ENCODE measurements at places on chromosomes 7 and 10.

GRCh38 chr10:85851325-85851724 is 515.3 kb downstream of the GRID1 start:
- no peak for DNase-seq

- no peak for DNase-seq
Observed at GRCh38 chr7:106225856-106226255, 58.9 kb downstream of the NAMPT start.

GRCh38 chr7:2956526-2957368 is 86.9 kb downstream of the CARD11 start:
- no peak for DNase-seq

GRCh38 chr10:4361581-4361980 is 464.4 kb upstream of the AKR1E2 start:
- DNase-seq: no peak

GRCh38 chr7:36390199-36391090 is 783 bp downstream of the ANLN start:
- DNase-seq: peak; percentile 72

GRCh38 chr10:87761892-87762291 is 56.1 kb downstream of the ATAD1 start:
- DNase-seq: no peak

- no peak for DNase-seq
Observed at GRCh38 chr10:78253063-78253853, 219.6 kb downstream of the RPS24 start.

DNA sequence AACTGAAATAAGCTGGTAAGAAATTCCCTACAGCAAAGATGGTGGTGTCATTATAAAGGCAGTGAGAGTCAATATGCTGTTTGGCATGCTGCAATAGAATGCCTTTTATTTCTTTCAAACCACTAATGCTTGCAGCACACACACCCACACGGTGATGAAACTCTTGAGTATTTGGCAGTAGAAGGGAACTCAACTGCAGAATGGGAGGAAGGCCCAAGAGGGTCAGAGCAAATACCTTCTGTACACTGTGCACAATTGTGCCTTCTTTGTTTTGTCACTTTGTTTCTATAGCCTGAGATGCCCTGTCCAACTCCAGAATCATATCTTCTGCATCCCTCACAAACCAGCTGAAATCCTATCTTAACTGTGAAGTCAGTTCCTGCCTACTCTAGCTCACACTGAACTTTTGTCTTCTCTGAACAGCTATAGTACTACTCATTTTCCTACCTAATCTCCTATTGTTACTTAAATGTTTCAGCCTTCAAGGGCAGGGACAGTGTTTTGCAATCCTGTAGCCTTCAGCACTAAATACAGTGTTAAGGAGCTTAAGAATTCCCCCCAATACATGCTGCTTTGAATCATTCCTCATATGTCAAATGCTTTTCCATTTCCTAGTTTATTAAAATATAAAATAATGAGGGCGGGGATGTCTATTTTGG is 22.2 kb downstream of the MMS19 start:
- no peak for DNase-seq

DNA sequence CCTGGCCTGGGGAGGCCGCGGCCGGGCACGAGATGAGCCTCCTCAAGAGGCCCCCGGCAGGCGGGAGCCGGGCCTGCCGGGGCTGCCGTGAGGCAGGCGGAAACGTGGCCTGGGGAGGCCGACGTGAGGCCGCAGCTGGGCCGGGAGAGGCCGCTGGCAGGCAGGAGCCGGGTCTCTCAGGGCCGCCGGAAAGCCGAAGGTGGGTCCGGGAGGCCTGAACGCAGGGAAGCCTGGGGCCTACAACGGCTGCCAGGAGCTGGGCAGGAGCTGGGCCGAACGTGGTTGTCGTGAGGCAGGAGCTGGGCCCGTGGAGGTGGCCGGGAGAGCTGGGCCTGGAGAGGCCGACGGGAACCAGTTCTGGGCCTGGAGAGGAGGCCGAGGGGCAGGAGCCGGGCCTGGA is 171.9 kb downstream of the TPST1 start:
- DNase-seq: no peak

DNA sequence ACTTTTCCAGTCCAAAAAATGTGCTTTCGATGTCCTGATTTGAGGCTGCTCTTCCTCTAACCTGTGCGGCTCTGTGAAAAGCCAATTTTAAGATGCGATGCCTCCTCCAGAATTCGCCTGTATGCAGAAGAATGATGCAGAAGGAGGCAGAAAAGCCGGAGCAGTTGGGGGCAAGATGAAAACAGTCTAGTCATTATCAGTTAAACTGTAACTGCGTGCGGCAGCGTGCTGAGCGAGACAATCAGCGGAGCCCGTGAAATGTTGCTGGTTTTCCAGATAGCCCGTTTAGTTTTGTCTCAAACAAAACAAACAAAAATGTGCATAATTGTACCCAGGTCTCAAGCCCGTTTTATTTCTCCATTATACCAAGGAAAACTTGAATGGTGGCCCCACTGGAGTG is 137.0 kb upstream of the FGFR2 start:
- no peak for DNase-seq

GRCh38 chr7:115106316-115106715 is 184.4 kb downstream of the MDFIC start:
- DNase-seq: no peak

DNA sequence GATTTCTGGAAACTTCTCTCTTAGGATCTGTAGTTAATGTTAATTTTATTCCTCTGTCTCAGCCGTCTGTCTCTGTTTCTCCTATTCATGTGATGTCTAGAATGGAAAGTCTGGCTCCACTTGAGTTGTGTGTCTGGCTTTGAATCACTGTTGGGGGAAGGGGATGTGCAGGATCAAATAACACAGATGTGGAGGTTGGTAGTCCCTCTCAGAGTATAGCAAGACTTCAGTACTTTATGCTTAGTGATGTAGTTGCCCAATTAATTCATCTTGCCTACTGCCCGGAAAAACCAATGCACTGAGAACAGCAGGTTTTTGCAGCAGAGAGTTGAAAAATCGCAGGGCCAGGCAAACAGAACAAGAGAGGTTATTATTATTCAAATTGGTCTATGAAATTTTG is 79.2 kb downstream of the PHTF2 start:
- DNase-seq: no peak
